CD4-positive, alpha-beta T cell treated with Interleukin-4 for 4 hours (primary cell): ENCODE measurements at places on chromosomes 6 and 20.

GRCh38 chr6:130158056-130158455 lies 64.7 kb downstream of the SAMD3 start:
- no peak for DNase-seq

DNA sequence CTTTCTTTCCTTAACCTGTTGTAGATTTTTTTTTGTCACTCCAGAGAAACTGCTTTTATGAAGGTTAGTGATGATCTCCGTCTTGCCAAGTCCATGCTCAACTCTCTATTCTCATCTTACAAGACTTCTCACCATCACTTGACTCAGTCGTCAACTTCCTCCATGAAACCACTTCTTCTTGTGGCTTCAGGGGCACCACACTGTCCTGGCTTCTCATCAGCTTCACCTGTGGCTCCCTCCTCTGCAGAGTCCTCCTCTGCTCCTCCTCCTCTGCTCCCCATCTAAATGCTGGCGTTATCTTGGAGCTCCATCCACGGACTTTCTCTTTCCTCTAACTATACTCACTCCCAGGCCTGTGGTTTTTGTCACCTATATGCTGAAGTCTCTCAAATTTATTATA lies 187.5 kb downstream of the BACH2 start:
- DNase-seq = peak; percentile 19

GRCh38 chr6:74879234-74879633 lies 326.6 kb downstream of the COL12A1 start:
- DNase-seq = no peak

DNA sequence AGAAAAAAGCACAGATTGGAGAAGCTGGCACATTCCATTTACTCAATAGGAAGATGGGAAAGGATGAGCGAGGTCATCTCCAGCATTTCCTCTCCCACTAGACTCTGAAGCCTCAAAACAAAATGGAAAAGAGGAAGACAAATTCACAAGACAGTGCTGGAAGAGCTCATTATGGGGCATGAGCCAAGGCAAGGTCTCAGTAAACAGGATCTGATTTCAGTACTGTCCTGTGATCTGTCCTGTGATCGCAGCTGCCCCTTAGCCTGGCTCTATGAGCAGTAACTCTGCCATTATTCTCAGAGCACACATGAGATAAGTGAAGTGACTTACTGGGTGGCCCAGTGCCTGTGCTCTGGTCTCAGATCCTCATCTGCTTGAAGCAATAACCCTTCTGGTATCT lies 68.1 kb upstream of the SLC4A11 start:
- no peak for DNase-seq

DNA sequence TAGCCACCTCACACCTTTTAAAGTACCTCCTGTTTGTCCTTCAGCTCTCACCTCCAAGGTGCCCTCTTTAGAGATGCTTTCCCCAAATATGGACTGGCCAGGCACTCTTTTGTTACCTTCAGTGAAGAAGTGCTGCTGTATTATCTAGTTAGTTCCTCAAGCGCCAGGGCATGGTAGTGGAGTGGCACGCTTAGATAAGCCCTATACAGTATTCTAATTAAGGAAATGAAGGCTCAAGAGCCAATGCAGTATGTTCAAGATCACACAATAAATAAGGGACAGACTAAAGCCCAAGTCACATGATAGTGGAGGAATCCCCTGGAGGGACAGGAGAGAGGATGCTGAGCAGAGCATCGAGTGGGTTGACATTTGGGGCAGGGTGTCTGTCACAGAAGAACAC lies 28.5 kb upstream of the GFOD1 start:
- no peak for DNase-seq

- DNase-seq = peak; percentile 64
Measured at GRCh38 chr20:63519668-63520503, 679 bp upstream of the PPDPF start.

DNA sequence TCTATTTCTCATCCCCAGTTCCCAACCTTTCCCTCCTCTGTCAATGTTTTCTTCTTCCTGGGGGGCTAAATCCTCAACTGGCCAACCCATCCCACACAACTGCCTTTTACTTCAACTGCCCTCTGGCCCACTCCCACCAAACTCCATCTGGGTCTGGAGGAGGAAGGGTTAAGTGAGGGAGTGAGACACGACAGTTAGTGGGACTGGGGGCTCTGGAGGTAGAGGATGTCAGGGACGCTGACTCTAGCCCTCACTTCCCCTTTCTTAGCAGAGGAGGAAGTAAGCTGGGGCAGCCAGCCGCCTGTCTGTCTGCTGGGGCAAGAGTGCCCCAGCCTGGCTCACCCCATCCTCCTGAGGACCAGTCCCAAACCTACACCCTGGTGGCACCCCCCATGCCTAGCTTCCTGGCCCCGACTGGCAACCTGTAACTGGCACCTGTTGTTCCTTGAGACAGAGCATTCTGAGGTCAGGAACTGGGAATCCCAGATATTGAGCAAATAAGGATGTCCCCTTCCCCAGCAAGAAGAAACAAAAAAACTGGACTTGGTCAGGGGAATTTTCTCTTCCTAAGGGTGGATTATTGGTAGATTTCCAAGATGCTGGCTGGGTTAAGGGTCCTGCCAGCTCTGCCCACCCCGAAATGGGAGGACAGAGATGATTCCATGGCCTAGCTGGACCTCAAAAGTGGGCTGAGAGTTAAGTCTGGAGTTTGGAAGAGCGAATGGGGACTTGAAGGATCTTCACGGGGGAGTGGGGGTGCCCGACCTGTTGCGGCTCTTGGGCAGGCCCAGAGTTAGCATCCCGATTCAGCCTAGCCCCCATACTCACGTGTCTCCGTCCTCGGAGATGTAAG lies 971 bp downstream of the NFKBIE start:
- DNase-seq = peak; percentile 37

DNA sequence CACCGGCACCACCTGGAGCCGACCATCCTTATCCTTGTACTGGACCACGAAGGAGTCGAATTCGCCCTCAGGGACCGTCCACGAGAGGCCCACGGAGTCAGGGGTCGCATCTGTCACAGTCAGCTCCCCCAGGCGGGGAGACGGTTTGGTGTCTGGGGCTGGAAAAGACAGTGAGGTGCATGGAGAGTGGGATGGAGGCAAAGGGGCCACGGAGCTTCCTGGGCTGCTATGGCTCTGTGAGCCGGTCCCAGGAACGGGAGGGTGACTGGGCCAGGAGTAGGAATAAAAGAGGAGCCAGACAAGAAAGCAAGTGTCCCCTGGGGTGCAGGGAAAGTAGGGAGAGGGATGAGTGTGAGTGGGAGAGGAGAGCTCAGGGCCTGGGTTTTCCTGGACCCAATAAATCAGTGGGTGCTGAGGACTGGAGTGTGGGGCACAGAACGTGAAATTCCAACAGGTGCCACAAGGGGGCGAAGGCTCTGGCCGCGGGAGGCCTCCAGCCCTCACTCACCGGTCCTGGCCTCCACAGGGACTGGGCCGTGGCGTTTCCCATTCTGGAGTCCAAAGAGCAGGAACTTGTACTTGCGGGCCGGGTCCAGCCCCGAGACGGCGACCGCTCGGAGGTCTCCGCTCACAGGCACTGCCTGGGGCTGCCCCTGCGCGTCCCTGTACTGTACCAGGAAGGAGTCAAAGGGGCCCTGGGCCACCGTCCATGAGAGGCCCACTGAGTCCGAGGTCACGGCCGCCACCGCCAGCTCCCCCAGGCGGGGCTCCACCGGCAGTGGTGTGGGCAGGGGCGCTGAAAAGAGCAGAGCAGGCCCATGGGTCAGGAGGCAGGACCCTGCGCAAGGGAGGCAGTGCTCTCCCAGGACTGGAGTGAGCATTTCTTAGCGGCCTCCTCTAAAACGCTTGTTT lies 9.9 kb downstream of the CYP21A2 start:
- peak; percentile 60 for DNase-seq

DNA sequence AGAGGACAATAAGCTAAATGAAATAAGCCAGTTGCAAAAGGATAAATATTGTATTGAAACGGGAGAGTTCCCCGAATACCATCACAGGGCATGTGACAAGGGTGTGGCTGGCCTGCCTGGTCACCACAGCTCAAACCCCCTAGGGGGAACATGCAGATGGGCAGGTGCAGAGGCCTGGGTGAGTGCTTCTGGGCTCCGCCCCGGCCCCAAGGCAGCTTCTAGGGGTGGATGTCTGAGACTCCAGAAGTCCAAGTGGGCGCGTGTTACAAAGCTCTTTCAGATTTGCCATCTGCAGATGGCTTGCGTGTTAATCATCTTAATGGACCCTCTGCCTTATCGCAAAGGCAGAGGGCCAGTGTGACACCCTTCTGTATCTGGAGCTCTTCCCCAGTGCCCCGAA lies 559.2 kb upstream of the IMPG1 start:
- no peak for DNase-seq

GRCh38 chr6:144434308-144434990 lies 149.3 kb downstream of the UTRN start:
- DNase-seq = no peak

GRCh38 chr6:16712255-16712930 lies 48.9 kb downstream of the ATXN1 start:
- DNase-seq = peak; percentile 67

DNA sequence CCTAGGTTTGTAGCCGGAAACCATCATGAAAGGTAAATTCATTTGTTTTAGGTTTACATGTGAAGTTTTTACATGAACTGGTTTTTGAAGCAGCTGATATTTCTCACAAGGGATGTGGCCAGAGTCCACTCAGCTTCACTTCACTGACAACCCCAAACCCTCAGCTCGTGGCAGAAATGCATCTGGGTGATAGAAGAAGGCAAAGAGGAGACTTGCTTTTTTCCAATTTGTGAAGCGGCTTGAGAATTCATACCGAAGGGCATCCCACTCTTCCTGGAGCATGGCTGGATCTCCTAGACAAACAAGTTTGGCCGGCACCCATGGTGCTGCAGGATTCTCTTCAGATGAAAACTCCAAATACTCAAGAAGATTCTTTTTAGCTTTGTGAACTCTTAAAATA lies 392.8 kb upstream of the CNR1 start:
- DNase-seq = no peak

DNA sequence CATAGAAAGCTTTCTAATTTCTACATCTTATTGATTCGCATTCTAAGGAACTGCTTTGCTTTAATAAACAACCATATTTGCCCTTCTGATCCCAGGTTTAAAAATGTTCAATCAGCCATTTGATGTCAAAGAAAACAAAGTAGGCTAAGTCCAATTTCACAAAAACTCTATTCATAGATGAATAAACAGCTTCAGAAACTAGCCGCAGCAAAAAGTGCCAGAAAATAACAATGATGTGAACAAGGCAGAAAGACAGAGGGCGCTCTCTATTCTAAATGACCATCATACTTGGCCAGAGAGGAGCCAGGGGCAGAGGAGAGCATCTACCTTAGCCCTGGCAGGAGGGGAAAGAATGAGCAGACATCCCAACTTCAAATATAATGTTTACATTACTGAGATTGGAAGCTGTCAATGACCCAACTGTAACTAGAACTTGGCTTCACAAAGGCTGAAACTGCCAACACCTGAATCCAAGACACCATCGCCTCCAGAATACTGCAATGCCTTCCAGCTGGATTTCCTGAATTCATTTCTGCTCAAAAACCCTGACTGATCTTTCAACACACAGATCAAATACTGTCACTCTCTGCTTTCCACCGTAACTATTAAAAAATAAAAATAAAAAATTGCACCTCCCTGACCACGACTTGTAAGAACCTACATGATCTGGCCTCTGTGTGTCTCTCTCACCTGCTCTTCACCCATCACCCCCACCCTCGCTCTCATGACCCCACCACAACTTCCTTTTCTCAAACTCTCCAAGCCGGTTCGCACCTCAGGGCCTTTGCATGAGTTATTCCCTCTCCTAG lies 9.5 kb downstream of the CNKSR3 start:
- DNase-seq = no peak

DNA sequence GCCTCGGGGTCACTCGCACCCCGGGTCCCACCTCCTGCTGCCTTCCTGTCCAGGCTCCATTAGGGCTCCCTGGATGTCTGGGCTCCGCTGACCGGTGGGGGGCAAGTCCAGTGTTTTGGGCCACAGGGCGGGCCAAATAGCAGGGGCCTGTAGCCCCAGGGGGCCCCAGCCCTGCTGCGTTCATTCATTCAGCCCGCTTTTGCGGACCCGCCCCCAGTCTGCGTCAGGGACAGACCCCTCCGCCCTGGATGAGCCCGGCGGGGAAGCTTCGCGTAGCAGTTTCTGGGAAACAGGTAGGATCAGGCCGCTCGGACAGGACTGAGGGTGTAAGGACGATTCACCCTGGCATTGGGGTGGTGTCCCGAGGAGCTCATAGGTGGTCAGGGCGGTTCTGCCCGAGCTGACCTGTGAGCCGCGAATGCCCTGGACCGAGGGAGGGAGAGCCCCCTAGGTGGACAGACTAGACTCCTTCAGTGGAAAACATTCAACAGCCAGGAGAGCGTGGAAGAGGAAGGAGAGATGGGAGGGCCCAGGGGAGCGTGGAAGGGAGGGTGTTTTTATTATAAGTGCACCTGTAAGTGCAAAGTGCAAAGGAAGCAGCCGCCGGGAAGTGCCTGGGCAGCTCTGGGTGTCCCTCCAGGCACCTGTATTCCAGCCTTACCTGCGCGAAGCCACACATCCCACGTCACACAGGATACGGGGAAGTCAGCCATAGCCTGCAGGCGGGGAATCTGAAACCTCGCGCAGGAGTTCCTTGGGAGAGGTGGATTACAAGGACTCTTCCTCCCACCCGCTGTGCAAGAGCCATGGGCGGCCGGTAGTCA lies 662 bp downstream of the ENTPD6 start:
- DNase-seq = no peak

- DNase-seq = no peak
Measured at GRCh38 chr20:53019464-53019863, 47.3 kb downstream of the TSHZ2 start.

- no peak for DNase-seq
Measured at GRCh38 chr20:45173522-45173921, 1.2 kb upstream of the PI3 start.

DNA sequence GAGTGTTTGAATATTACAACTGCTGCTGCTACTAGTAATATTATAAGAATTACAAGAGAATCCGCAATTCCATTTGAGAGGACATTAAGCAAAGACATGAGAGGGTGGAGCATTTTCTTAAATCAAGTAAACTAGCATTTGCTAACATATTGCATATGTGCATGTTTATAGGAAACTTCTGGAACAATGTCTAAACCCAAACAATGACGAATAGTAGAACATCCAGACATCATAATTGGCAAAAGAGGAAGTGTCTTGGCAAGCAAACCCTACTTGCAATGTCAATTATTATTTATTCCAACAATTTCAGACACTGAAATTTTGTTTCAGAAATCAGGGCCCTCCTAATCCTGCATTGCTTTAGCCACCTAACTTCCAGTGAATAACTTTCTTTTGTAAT lies 1155.3 kb upstream of the GJE1 start:
- no peak for DNase-seq

DNA sequence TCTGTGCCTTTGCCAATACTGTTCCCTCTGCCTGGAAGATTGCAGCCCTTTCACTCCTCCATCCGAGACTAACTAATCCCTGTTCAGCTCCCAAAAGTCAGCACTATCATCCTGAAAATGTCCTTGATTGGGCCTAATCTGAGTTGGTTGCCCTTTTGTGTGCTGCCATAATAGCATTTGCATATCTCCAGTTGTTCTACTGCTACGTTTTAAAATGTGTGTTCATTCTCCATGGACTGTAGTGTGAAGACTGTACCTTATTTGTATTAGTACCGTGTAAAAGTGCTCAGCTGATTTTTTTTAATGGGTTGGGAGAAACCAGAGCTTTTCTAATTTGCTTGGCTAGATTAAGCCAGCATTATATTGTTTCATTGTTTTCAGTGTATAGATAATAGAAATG lies 401.3 kb downstream of the LAMA2 start:
- DNase-seq = no peak
